ENCODE measurements at places on chromosomes 1 and 21. TPM values are rescaled to one million over a fixed set of nuclear protein-coding genes. Genes with fewer than 3 reads are reported as not detected.

DNA sequence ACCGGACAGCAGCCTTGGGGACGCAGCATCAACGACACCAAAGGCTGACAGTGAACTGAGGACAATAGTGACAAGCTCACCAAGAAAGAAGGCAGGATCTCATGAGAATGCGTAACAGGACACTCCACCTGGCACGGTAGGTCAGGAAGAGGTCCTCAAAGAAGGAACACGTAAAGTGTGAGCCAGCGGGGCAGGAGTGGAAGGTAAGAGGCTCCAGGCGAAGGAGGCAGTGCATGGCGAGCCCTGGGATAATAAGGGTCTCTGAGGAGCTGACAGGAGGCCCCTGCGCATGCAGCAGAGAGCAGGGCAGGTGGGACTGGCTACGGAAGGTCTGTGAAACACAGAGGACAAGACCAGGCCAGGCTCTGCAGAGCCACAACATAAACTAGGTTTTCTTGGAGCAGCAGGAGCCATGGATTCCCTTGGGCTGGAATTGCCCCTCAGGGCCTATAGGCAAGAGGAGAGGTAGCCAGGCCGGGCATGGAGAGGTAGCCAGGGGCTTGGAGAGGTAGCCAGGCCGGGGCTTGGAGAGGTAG is 8.2 kb downstream of the LSS start:
- H3K4me3 ChIP-seq: no peak overlapping the region
- no peaks in the 10 kb centered on the region for H3K27me3 ChIP-seq
- peaks cover 23% of the 10 kb centered on the region for H3K36me3 ChIP-seq
- H3K4me1 ChIP-seq: no peaks in the 10 kb centered on the region
- H3K27ac ChIP-seq: no peak overlapping the region
- DNase-seq: no peak

- H3K4me1 ChIP-seq: peaks cover 3% of the 10 kb centered on the region
- H3K27me3 ChIP-seq: no peaks in the 10 kb centered on the region
- H3K27ac ChIP-seq: no peak overlapping the region
- H3K4me3 ChIP-seq: no peak overlapping the region
- no peaks in the 10 kb centered on the region for H3K36me3 ChIP-seq
Measured at GRCh38 chr1:225458222-225458631, 30.4 kb upstream of the LBR start.

DNA sequence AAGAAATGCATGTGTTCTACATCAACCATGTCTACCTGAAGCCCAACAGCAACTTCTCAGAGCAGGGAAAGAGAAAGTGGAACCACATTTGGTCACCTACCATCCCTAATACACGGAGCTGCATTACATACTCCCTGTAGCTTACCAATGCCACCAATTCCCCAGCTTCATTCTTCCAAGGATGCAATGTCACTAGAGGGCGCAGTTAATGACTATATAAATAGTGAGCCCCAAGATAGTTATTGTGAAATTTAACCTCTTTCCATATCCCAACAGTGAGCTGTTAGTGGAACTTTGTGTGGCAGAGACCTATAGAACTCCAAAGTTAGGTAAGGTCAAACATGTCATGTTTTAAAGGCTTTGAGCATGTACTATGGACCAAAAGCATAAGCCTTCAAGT is 618.3 kb downstream of the SMYD3 start:
- no peak overlapping the region for H3K27ac ChIP-seq
- no peaks in the 10 kb centered on the region for H3K4me1 ChIP-seq
- H3K27me3 ChIP-seq: no peaks in the 10 kb centered on the region
- no peaks in the 10 kb centered on the region for H3K36me3 ChIP-seq

The IKBKE gene
- total RNA-seq: 8.6 TPM

The PKP1 gene
- 0.95 TPM for total RNA-seq

- no peak overlapping the region for H3K27ac ChIP-seq
- DNase-seq: no peak
- H3K36me3 ChIP-seq: no peaks in the 10 kb centered on the region
- no peaks in the 10 kb centered on the region for H3K4me1 ChIP-seq
Measured at GRCh38 chr1:198811449-198811848, 172.6 kb downstream of the PTPRC start.

DNA sequence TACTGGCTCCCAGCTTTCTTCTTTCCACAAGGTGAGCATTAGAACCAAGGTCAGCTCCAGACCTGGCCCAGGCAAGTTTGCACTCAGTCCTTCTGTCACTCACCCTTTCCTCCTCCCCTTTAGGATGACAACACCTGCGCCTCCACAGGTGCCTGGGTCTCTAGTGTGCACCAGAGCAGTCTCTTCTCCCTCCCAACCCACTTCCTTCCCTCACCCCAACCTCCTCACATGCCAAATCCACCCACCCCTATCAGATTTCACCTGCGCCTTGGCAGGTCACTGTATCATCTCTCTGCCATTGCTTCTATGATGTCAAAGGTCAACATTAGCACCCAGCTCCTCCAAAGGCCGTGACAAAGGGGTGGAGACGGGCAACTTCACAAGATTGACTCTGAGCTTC is 38.0 kb downstream of the LBR start:
- H3K4me1 ChIP-seq: no peaks in the 10 kb centered on the region
- no peak overlapping the region for H3K27ac ChIP-seq
- no peaks in the 10 kb centered on the region for H3K36me3 ChIP-seq
- H3K27me3 ChIP-seq: no peaks in the 10 kb centered on the region
- no peak overlapping the region for H3K4me3 ChIP-seq

The LRRC3 gene
- total RNA-seq: 5.9 TPM

- no peak overlapping the region for H3K27ac ChIP-seq
- H3K4me1 ChIP-seq: no peaks in the 10 kb centered on the region
- H3K4me3 ChIP-seq: no peak overlapping the region
- no peak for DNase-seq
Measured at GRCh38 chr1:6935361-6935883, 150.2 kb downstream of the CAMTA1 start.

DNA sequence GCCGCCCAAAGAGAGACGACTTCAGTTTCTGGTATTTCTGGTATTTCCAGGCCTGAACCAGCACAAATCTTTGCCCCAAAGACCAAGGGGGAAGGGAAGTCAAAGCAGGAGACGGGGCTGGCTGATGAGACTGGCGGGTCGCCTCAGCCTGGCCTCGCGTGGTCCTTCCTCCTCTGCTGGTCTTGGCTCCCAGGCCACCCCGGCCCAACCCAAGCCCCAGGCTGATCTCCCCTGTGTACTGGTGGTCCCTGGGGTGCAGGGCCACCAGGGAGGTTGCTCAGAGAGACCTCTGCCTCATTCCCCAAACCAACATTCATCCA is 19.9 kb downstream of the WNT4 start:
- H3K27me3 ChIP-seq: no peaks in the 10 kb centered on the region
- no peak overlapping the region for H3K4me3 ChIP-seq
- no peak overlapping the region for H3K27ac ChIP-seq
- H3K36me3 ChIP-seq: peaks cover 3% of the 10 kb centered on the region
- H3K4me1 ChIP-seq: no peaks in the 10 kb centered on the region

GRCh38 chr1:208668991-208669390 is 424.8 kb upstream of the PLXNA2 start:
- no peak overlapping the region for H3K27ac ChIP-seq
- no peak overlapping the region for H3K4me3 ChIP-seq
- DNase-seq: no peak
- H3K27me3 ChIP-seq: no peaks in the 10 kb centered on the region
- H3K36me3 ChIP-seq: no peaks in the 10 kb centered on the region
- H3K4me1 ChIP-seq: no peaks in the 10 kb centered on the region

Measured in H1 (cell line).